Fibroblast of villous mesenchyme (primary cell): ENCODE measurements at places on chromosomes 5 and 9. TPM values are rescaled to one million over a fixed set of nuclear protein-coding genes. Genes with fewer than 3 reads are reported as not detected.

WDR70 gene
- total RNA-seq: 23.5 and 29.4 TPM in 2 replicates

- DNase-seq: no peak
These were observed 12.6 kb upstream of the MLLT3 start for GRCh38 chr9:20634895-20635294.

GRCh38 chr5:179122411-179123108, 62.4 kb downstream of the ZNF354C start:
- no peak for DNase-seq

- DNase-seq: peak; percentile 28
These were observed 176.9 kb upstream of the WWC1 start for GRCh38 chr5:168114444-168115017.

HAND1 gene
- total RNA-seq: not detected in 2 replicates
